ENCODE measurements at places on chromosomes 7 and 10. TPM values are rescaled to one million over a fixed set of nuclear protein-coding genes. Genes with fewer than 3 reads are reported as not detected.

- H3K4me1 ChIP-seq, result peaks cover 10% of the 10 kb centered on the region
- H3K27me3 ChIP-seq, result no peaks in the 10 kb centered on the region
- H3K36me3 ChIP-seq, result no peaks in the 10 kb centered on the region
- no peak for DNase-seq
- no peak overlapping the region for H3K4me3 ChIP-seq
- H3K27ac ChIP-seq, result no peak overlapping the region
These were observed 49.6 kb downstream of the PDE1C start for GRCh38 chr7:32020551-32021159.

- no peaks in the 10 kb centered on the region for H3K27me3 ChIP-seq
- H3K27ac ChIP-seq, result no peak overlapping the region
- no peaks in the 10 kb centered on the region for H3K36me3 ChIP-seq
- no peaks in the 10 kb centered on the region for H3K4me1 ChIP-seq
These were observed 77.6 kb upstream of the NME8 start for GRCh38 chr7:37770838-37771237.

Gene DPCD
- 21.7 TPM for polyA plus RNA-seq

Gene PDZD7
- 0.07 TPM for polyA plus RNA-seq

Gene AFAP1L2
- 18.7 TPM for polyA plus RNA-seq
